T-helper 2 cell (primary cell): ENCODE measurements at places on chromosomes 11 and 22.

DNA sequence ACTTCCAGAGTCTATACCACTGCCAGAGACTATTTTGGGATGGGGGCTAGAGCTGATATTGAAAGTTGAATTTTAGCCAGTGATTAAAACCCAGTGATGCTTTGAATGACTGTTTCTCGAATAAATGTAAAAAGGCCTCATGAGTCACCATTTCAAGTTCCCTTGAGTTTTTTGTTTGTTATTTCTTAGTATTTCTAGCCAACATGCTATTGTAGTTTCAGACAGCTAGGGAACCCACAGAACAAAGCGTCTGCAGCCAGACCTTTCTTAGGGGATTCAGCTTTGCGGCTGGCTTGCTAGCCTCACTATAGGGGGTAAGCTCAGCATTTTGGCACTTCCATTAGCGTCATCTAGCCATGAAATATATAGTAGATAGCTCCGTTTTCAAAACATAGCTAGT, 66.5 kb downstream of the DBX1 start:
- no peak for DNase-seq

- DNase-seq = no peak
Observed at GRCh38 chr11:23755769-23756168, 741.1 kb upstream of the LUZP2 start.

- no peak for DNase-seq
Observed at GRCh38 chr11:124752471-124753102, 532 bp upstream of the VSIG2 start.

DNA sequence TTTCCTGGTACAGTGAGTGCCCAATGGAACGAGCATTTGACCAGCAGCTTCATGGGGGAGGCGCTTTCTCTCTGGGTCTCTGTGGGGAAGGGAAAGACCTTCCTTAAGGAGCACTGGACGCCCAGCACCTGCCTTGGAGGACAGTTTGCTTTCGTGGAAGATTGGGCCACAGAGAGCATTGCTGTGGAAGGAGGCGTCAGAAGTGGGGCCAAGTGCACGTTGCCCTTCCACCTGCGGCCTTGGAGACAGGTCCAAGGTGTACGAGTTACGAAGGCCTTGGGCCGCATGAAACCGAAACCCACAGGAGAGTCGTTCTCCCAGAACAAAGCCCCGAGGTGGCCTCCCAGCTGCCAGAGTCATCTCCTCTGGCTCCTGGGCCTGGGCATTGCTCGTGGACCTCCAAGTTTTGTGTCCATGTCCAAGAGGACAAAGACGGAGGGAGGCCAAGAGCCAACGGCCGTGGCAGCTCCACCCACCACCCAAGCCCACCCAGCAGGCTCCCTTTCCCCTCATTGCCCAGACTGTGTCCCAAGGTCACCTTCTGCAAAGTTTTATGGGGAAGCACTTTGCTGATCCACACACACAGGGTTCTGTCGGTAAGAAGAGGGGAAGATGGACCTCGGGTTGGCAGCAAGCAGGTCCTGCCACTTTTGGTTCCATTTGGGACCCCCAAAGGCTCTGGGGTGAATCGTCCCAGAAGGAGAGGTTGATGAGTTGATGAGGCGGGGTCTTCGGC, 5.8 kb upstream of the NLRP6 start:
- DNase-seq = no peak

GRCh38 chr11:17394743-17395390, 6.4 kb upstream of the KCNJ11 start:
- no peak for DNase-seq

DNA sequence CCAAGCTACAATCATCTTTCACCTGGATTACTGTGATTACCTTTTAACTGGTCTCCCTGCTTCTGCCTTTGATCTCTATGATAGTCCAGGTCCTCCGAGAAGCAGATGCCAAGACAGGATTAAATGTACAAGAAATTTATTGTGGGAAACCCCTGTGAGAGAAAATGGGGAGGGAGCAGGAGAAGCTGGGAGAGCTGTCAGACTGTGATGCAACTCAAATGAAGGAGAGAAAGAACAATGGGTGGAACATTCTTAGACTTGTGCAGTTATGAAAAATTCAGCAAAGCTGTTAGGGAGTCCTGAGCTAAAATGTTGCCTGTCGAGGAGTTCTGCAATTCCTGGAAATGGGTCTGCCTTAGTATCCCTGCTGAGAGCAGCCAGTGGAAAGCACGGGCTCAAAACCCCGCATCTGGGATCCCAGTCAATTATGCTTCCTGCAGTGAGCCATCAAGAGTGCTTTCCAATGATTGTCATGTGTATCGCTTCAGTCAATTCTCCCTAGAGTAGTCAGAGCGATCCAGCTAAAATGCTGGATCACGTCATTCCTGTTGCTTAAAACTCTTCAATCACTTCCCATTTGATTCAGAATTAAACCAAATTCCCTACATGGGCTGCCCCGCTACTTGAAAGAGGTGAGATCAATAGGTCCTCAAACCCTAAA, 16.5 kb upstream of the CSTF3 start:
- DNase-seq = no peak

DNA sequence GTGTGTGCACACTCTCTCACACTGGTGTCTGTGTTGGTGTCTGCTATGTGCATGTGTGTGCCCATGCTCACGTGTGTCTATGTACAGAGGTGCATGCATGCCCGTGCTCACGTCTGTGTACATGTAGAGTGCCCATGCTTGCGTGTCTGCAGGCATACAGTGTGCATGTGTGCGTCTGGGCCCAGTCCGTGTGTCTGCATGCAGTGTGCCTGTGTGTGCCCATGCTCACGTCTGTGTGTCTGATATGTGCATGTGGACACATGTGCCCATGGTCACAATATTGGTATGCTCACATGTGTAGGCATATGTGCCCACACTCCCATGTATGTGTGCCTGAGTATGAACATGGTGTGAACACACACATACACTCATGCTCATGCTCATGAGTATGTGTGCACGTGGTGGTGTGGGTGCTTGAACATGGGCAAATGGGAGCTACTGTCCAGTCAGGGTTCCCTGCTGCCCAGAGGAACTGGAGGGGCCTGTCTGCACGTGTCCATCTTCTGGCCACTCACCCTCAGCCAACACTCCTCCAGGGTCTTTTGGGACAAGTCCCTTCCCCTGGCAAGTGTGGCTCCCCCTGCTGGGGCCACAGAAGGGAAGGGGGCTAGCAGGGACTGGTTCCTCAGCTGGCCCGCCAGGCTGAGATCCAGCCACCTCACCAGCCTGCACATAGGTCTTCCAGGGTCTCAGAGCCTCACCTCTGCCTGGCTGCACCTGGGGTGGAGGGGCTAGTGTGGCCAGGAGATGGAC, 7.3 kb upstream of the TBX1 start:
- no peak for DNase-seq

GRCh38 chr22:23925020-23925606, 30.9 kb downstream of the MIF start:
- DNase-seq = no peak

GRCh38 chr22:39408173-39408572, 8.6 kb downstream of the TAB1 start:
- no peak for DNase-seq
